ENCODE measurements at places on chromosomes 12 and 14. TPM values are rescaled to one million over a fixed set of nuclear protein-coding genes. Genes with fewer than 3 reads are reported as not detected.

Gene PLA2G1B
- 19.9 TPM for polyA plus RNA-seq

Gene GRIN2B
- polyA plus RNA-seq, result under 0.01 TPM

Gene DBX2
- polyA plus RNA-seq, result not detected

- no peak for DNase-seq
Measured at GRCh38 chr14:81765651-81766275, 232.1 kb upstream of the SEL1L start.
